Cardiac fibroblast (primary cell): ENCODE measurements at places on chromosomes 2 and 18.

DNA sequence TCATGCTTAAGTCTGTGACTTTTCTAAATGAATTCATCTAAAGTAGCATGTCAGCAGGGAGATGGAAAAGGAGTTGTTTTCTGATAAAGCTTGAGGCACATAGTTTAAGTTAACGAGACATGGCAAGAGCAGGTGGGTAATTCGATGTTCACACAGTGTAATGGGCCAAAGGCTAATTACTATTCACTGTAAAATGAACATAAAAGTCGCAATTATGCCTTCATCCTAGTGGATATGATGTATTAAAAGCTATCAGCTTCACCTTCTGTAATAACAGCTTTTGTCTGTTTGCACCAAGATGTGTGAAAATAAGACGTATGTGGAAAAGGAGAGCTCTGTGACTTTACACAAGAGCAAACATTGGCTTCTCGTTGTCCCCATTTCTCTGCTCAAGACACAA, 94.2 kb upstream of the CDH20 start:
- no peak for DNase-seq

DNA sequence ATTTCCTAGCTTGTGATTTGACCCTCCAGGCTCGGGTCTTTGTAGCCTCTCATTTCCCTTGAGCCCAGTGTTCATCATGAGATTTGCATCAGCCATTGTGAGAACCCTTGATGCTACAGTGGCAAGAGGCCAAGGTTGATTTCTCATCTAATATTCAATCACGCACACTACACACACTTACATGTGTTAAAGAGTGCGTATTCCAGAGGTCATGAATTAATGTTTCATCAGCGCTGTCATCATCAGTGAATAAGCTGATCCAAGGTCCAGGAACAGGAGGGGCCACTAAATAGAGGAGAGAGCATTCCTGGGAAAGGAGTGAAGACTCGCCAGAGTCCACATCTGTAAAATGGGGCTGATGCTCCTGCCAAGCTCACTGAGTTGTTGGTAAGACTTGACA, 276.1 kb upstream of the SIX2 start:
- peak; percentile 84 for DNase-seq

DNA sequence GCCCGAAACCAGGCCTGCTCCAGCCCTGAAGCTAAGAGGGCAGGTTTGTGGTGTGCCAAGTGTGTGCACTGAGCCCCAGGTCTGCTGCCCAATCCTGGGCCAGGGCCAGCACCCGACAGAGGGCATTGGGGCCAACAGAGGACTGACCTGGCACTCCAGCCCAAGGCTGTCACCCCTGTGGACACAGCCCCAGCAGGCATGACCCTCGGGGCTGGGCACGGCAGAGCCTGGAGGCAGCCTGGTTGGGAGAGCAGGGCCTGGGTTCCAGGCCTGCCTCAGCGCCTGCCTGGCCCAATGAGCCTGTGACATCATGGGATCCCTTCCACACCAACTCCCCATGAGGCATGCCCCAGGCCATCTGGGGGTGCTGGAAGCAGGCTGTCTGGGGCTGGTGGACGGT, 10.8 kb upstream of the SNED1 start:
- no peak for DNase-seq

- no peak for DNase-seq
Measured at GRCh38 chr18:43442571-43442970, 165.3 kb upstream of the SYT4 start.

GRCh38 chr2:15769676-15770547, 170.4 kb upstream of the MYCN start:
- no peak for DNase-seq

GRCh38 chr2:189552334-189552990, 28.1 kb downstream of the SLC40A1 start:
- peak; percentile 94 for DNase-seq

DNA sequence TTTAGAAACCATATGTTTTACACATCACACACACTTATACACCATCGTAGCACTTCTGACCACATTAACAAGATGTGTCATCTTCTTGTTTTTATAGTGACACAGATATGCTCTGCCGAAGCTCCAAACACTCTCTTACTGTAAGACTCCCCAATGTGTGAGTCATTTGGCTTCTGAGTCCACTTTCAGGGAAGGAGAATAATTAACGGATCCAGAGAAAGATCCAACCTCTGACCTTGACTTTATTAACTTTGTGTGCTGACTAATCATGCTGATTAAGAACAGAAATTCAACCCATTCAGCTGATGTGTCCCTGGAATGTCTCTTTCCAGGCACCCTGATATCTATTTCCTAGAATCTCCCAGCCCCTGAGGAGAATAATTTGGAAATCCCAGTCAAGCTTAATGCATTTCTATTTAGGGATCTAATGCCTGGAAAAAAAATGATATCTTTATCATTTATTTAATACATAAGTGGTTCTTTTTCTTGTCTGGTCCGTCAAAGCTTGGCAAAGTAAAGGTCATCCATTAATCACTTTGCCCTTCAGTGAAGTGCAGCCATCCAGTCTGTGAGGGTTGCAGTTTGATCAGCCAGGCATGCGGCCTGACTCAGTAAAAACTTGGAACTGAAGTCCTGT, 615.8 kb upstream of the SYT4 start:
- DNase-seq, result peak; percentile 88

DNA sequence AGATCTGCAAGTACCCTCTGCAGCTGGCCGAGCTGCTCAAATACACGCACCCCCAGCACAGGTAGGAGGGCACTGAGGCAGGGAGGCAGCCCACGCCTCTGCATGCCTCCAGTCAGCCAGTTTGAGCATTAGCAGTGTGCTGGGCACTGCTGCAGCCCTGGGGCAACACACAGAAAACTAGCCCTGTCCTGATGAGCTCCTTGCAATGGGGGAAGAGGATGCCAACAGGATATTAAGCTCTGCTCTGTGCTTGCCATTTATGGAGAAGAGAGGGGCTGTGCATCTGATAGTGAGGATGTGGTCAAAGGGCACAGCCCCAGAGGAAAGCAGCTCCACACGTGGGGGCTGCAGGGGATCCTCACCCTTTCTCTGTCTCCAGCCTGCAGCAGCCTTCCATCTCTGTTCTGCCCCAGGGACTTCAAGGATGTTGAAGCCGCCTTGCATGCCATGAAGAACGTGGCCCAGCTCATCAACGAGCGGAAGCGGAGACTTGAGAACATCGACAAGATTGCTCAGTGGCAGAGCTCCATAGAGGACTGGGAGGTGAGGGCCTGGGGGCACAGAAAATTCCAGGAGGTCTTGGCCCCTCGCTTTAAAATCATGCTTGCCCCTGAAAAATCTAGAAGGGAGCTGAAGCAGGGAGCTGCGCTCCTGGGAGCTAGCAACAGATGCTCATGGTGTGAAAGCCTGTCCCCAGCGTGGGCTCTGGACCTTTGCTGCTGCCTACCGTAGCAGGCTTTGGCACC, 51.7 kb downstream of the FAM168B start:
- DNase-seq, result no peak

GRCh38 chr2:118153433-118153832, 65.2 kb downstream of the INSIG2 start:
- DNase-seq, result no peak

GRCh38 chr2:186641132-186641806, 51.4 kb downstream of the ITGAV start:
- DNase-seq, result no peak

DNA sequence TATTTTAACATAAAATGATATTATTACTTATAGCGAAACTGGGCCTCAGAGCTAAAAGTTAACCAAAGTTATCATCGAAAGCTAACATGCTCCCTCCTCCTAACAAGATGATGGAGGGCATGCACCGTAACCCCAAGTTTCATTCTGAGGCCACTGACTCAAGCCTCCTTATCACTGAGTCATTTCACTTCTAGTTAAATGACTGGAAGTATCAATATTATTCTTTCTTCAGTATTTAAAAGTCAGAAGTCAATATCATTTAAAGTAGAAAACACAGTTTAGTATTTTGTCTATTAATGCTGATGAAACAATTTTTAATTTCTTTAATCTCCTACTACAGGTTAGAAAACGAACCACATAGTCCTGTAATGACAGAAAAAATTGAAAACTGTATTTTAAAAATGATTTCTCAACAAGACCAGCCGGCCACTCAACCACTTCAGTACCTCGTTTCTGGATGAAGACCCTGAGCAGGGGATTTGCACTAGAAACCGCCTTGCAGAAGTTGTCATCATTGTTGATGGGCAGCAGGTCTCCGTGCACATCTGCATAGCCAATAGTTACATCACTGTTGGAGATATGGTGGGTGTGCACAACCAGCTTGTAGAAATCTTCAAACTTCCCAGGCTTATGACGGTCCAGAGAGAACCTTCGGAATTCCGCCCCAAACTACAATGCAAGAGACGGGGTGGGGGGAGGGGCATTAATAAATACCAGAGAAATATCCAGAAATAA, 44.9 kb downstream of the PARD6G start:
- no peak for DNase-seq

- no peak for DNase-seq
Measured at GRCh38 chr18:38572554-38573111, 1007.0 kb upstream of the CELF4 start.

DNA sequence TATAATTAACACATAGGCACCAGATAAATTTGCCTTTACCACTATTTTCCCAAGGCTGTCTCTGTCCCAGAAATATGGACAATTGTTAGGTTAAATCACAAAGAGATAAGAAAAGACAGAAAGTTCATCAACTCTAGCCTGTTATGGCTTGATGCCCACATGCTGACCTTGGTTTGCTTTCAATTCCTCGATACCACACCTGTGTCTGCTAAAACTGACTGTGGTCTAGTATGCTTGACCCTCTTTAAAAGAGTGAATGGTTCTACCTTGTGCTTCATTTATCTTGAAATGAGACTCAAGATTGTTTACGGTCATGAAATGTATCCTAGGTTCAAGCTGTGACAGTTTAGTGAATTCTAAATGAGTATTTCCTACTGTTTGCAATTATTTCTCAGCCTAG, 909.0 kb upstream of the LRRTM1 start:
- no peak for DNase-seq

DNA sequence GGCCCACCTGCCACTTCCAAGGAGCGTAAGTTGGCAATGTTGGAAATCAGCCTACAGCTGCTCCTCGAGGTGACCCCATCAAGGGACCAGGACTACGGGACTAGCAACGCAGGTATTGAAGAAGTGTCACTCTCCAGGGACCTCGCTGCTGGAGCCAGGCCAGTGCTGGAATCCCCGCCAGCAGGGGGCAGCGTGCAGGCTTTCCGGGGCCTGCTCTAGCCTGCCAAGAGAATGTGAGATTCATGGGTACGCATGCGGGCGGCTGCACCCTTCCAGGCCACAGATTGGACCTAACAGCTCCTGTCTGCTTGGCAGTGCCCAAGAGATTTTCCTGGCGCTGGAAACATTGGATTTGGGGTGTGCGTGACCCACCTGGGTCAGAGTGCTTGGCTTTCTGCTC, 182.8 kb upstream of the RAB12 start:
- DNase-seq, result no peak

- peak; percentile 52 for DNase-seq
Measured at GRCh38 chr18:66560094-66560493, 43.8 kb downstream of the CDH19 start.

DNA sequence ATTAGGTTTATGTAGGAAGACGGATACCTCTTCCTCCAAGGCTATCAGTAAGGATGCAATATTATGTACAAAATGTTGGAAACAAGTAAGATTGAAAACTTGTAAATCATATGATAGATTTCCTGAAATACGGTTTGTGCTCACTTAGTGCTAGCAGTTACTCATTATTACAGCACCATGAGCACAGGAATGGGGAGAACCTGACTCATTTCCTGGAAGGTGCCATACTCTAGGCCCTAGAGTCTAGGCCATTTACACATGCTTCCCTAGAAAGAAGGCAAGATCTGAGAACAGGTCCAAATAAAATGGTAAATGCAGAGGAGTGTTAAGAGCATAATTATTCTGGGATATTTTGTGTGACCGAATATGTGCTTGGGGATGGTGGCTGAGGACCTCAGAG, 467.7 kb upstream of the CELF4 start:
- DNase-seq, result no peak

GRCh38 chr18:22545066-22545760, 127.5 kb upstream of the CTAGE1 start:
- DNase-seq, result no peak

- no peak for DNase-seq
Measured at GRCh38 chr2:156680266-156680665, 244.1 kb downstream of the GPD2 start.

DNA sequence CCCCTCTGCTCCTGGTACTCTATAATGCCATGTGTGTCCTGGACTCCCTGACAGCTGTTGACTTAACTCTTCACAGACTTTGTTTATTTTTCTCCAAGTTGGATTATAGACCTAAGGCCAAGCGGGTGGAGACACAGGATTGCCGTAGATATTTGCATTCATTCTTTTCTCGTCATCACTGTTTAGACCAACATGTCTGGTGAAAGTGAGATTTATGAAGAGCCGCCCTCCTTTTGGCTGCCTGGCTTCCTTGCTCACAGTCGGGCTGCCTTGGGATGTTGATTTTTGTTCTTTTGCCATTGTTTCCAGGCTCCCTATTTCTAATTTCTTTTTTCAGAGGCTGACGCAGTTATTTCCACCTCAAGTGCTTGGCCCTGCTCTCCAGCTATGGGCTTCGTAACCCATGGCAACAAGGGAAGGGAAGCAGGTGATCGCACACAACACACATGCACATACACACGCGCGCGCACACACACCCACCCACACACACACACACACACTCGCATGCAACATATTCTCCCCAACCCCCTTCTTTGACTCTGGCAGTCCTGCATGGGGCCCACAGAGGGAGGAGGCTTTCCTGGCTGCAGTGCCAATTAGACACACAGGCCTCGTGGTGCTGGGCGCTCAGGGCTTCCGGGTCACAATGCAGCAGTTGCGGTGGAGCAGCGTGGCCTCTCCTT, 296.5 kb downstream of the MTX2 start:
- no peak for DNase-seq

DNA sequence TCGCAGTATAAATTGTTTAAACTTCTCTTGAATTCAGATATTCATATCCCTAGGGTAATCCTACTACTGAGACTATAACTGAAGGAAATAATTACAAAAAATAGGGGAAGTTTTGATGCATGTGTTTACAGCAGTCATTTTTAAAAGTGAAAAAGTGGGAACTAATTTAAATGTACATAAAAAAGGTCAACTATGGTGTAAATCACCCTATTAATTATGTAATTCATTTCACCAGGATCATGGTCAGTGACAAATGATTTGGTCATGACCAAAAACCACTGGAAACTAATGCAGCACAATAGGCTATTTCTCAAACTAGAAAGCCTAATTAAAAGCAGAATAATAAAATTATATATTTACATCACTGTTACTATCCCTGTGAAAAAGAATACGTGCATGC, 5.0 kb upstream of the CNGA3 start:
- DNase-seq, result no peak

DNA sequence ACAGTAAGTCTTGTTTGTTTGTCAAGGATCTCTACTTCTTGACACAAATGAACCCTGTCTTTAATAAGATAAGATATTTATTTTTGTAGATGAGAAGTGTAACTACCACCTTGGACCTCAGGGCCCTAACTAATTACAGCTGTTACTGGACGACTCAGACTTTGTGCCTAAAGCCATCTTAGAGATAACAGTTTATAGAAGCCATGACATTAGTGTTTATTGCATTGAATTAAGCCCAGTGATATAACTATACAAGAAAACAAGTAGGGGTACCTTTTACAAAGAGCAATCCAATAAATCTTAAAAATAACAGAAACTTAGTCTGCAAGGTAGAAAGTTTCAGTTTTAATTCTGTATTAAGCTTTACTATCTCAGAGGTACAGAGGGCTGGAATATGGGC, 119.0 kb downstream of the HIBCH start:
- no peak for DNase-seq

GRCh38 chr2:181152226-181152625, 171.8 kb downstream of the UBE2E3 start:
- DNase-seq, result no peak
